ENCODE measurements at places on chromosomes 1 and 21.

DNA sequence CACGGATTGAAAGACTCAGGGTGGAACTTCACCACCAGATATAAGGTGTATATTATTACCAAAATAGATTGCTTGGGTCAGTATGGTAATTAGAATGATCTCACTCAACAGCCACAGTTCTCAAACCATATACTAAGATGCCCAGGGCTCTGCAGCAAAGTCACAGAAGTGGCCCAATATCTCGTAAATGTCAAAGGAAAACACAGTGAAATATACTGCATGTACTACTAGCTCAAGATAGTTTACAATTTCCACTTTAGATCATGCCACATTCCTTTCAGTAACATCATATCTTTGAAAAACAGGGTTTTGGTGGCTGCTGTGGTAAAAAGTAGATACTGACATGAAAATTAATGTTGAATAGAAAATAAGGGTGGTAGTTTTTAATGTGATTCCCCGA, 180.3 kb upstream of the ATP1B1 start:
- no peak for DNase-seq

DNA sequence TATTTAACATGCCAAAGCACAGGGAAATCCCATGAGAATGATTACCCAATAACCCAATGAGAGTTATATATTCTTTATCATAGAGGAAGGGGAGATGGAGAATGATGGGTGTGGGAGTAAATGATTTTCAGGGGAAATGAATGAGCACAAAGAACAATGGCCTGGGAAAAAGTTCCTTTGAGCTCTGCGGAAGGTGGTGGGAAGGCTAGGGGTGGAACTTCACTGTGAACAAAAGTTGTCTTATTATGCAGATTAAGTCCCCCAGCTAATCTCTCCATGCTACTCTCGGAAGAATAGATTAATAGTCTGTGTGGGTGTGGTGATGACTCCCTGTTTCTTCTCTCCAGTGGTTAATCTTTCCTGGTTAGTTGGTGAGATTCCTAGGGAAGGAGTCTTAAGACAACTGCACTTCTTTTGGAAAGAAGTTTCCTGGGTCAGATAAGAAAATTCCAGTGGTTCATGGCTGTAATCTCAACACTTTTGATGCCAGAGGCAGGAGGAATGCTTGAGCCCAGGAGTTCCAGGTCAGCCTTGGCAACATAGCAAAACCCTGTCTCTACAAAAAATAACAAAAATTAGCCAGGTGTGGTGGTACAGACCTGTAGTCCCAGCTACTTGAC, 71.6 kb downstream of the DNTTIP2 start:
- DNase-seq: no peak

DNA sequence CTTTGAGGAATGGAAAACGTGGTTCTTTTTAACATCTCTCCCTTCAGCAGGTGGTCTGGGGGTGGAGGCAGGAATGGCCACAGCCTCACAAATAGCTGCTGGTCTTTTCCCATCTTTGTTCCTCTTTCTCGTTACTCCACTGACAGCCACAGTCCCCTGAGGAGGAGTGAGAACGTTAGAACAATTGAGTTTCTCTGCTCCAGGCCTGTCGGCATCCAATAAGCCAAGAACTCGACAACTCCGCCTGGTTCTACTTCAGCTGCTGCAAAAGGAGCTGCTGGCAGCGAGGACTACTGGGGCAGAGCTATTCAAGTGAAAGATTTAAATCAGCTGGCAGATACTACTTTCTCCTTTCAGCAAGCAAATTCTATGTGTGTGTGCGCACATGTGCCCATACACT, 169.5 kb upstream of the GALNT2 start:
- no peak for DNase-seq

DNA sequence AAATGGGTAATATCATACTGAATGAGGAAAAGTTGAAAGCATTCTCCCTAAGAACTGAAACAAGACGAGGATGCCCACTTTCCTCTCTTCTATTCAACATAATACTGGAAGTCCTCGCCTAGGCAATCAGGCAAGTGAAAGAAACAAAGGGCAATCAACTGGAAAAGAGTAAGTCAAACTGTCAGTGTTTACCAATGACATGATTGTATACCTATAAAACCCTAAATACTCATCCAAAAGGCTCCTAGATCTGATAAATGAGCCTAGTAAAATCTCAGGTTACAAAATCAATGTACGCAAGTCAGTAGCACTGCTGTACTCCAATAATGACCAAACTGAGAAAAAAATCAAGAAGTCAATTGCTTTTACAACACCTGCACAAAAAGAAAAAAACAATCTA, 575.8 kb upstream of the PRMT6 start:
- no peak for DNase-seq

DNA sequence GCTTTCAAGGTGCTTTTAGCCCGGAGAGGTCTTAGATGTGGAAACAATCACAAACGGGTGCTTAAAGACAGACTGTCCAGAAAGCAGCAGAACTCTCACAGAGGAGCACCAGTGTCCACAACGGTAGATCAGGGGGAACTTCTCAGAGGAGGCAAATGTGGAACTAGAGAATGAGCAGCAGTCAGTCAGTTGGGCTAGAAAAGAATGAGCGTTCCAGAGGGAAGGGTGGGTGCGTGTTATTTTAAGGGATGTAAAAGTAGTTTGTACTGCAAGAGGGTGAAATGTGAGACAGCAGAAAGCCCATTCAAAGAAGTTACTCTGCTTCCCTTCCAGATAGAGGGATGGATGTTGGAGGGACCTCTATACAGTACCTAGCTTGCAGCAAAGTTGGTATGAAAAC, 30.9 kb downstream of the RGS5 start:
- DNase-seq: no peak

DNA sequence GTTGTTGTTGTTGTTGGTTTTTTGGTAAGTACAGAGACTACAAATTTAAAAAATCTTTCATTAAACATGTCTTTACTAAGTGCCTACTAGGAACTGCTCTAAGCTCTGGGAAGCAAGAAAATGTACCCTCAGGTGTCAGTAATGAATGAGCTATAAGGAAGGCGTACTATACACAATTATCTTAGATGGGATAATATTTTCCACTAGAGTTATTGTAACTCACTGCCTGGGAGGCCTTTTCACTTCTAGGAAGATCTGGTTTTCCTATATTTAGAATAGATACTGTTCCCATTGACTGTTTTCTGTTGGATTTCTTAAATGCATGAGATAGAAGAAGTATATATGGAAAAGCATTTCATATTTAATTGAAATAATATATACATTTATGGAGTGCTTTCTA, 19.6 kb downstream of the CLIC4 start:
- no peak for DNase-seq

GRCh38 chr1:47814612-47815395, 182.4 kb downstream of the TRABD2B start:
- no peak for DNase-seq

DNA sequence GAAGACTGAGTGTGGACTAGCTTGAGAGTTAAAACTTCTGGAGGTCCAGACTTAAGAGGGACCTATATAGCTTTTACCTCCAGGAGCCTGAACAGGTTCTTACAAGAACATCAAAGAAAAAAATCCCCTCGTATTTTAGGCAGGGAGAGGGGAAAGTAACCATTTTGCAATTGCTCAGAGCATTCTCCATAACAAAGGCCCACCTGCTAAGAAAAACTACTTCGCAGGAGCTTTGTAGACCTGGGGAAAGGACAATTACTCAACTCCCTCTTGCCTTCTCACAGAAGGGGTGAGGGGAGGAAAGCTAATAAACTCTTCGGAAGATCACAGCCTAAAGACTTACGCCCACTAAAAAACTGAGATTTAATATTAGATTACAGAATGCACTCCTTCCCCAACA, 86.3 kb downstream of the RERE start:
- no peak for DNase-seq

GRCh38 chr1:54838565-54839180, 37.5 kb upstream of the TTC22 start:
- no peak for DNase-seq

DNA sequence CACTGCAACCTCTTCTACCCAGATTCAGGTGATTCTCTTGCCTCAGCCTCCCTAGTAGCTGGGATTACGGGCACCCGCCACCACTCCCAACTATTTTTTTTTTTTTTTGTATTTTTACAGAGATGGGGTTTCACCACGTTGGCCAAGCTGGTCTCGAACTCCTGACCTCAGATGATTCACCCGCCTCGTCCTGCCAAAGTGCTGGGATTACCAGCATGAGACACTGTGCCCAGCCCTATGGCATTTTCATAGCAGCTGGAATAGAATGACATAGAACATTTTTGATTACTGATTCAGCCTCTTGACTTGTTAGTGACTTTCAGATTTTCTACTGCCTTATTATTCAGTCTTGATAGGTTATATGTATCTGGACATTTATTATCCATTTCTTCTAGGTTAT, 1046.2 kb downstream of the AMY1C start:
- DNase-seq: no peak

Data from GM12891 (cell line).